Fibroblast of the conjunctiva (primary cell): ENCODE measurements at places on chromosomes 3 and 15.
A peak's percentile ranks its signal among the peaks of the same experiment; 100 is the strongest.

DNA sequence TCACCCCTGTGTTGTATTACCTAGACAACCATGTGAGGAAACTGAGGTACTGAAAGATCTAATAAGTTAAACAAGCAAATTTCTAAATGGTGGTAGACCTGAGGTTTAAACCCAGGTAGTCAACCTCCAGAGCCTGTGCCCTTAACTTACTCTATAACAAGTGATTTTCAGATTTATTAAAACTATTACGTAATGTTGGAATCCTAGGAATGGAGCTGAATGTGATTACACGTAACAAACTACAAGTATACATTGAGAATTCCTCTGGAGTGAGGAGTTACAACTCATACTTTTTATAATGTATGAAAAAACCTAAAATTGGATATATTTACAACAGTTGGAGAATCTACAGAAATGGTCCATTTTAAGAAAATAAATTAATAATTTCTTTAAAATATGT is 18.0 kb downstream of the FAM98B start:
- DNase-seq = no peak

GRCh38 chr15:59296181-59296617 is 76.5 kb downstream of the MYO1E start:
- peak; percentile 61 for DNase-seq

DNA sequence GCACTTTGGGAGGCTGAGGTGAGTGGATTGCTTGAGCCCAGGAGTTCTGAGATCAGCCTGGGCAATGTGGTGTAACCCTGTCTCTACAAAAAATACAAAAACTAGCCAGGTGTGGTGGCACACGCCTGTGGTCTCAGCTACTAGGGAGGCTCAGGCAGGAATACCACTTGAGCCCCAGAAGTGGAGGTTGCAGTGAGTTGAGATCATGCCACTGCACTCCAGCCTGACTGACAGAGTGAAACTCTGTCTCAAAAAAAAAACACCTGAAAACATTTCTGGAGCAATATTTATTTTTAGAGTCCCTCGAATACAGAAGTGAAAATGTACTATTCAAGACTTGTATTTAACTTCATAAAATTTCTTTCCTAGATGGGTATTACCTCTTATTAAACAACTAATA is 4.6 kb downstream of the SPCS1 start:
- no peak for DNase-seq

- no peak for DNase-seq
Measured at GRCh38 chr3:64123931-64124330, 100.6 kb upstream of the PSMD6 start.
